ENCODE measurements at places on chromosomes 5 and 9.
A peak's percentile ranks its signal among the peaks of the same experiment; 100 is the strongest.

DNA sequence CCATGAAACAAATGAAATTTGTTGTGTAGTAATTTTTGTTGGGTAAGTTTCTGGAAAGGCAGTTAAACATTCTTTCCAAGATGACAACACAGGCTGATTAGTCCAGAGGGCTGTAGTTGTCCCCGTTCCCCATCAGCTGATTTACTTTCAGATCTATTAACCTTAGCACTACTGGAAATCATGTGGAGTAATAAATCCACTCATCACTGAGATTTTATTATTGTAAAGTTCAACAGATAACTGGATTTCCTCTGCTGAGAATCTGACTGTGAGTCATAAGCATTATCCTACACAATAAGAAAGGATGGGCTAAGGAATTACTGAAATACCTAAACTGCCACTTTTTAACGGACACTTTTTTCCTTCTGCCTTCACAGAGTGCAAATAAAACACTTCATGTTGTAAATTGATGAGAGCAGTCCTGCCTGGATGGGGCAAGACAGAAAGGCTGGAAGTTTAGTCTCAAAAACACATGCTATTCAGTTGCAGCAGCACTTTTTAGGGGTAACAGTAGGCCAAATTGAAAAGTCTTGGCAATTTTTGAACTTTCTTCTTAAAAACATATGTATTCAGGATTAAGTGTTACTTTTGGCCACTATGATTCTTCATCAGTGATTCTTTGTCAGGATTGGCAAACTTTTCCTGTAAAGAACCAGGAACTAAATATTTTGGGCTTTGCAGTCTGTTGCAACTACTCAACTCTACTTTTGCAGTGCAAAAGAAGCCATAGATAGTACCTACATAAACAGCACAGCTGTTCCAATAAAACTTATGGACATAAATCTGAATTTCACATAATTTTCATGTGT is 7.0 kb downstream of the STOM start:
- no peak for DNase-seq

GRCh38 chr9:109246533-109246932 is 74.3 kb downstream of the EPB41L4B start:
- no peak for DNase-seq

GRCh38 chr5:151647320-151647861 is 39.3 kb downstream of the SPARC start:
- no peak for DNase-seq

GRCh38 chr9:131270171-131271015 is 5.9 kb downstream of the FAM78A start:
- DNase-seq = peak; percentile 88

DNA sequence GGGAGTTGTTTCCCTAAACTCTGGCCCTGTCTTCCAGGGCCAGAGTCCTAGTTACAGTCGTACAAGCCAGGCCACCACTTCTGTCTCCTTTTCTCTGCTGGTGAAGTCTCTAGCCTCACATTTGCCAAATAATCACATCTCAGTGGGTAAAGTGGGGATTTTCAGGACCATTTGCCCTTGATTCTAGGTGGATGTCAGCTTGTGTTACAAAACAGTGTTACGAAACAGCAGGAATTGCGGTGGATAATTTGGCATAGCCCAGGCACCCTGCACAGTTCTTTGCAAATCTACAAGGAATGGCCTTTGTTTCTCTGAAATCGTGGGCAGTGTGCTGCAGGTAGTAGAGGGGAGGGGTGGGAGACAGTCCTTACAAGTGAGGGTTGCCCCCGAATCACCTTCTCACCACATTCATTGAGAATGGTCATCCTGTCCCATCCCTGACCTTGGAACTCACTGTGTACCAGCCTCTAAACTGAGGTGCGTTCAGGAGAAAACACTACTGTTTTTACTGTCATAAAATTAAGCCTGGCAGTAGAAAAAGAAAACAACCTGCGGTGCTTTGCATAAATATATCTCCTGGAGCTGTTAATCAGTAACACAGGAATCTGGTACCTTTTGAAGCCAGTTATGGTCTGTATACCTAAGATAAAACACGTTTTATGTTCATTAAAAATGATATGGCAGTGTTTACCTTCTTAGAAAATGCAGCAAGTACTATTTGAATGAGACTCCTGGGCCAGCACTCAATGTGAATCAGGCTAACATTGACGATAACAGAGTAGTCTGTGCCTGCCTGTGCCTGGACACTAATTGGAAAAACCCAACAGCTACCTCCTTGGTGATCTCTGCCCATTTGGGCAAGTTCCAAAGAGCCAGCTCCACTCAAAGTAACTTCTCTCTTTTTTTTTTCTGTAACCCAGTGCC is 44.3 kb downstream of the CYSTM1 start:
- no peak for DNase-seq

DNA sequence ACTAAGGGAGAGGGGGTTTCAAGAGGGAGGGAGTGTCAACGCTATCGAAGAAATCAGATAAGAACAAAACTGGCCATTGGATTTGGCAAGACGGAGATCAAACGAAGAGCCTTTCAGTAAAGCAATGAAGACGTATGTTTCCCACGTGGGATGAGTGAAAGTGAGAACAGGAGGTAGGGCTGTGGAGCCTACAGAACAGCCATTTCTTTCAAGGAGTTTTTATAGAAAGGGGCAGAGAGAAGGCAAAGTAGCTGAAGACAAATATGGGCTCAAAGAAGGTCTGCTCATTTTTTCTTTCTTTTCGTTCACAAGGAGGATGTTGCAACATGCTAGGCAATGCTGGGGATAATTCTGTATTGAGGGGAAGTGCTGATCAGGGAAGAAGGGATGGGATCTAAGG is 98.3 kb downstream of the SUSD1 start:
- no peak for DNase-seq

DNA sequence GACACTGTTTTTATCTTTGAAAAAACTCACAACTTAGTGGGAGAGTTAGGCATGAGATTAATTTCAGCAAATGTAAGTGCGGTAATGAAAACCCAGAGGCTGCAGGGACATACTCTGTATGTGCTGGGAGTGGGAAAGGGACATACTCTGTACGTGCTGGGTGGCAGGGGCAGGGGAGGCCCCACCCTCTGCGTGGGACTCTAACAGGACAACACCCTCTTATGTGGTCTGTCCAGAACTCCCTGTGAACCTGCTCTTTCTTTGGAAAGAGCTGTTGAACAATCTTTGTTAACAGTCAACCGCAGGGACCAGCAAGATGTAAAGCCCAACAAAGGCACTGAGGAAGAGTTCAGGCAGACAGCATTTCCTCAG is 2.4 kb downstream of the MLANA start:
- no peak for DNase-seq

DNA sequence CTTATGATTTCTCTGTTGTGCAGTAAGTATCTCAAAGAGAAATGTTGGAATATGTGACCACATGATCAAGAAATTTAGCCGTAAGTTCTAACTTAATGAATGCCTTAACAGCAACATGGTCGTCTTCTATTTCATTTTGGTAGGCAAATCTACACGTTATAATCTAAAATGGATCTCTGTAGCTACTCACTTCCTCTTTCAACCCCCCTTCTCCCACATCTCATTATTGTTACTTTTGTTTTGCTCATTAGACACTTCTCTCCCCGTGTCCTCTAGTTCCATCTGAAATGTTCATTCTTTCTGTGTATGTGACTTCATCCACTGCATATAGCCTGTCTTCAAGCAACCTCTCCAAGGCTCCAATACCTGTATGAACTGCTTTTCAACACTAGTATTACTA is 27.1 kb upstream of the LPAR1 start:
- DNase-seq = peak; percentile 36

- no peak for DNase-seq
These were observed 86.2 kb downstream of the GIN1 start for GRCh38 chr5:103033696-103034095.

GRCh38 chr9:87685441-87685840 is 40.5 kb upstream of the CTSL start:
- no peak for DNase-seq

- no peak for DNase-seq
These were observed 1045.0 kb upstream of the DMAC1 start for GRCh38 chr9:8844549-8844948.

DNA sequence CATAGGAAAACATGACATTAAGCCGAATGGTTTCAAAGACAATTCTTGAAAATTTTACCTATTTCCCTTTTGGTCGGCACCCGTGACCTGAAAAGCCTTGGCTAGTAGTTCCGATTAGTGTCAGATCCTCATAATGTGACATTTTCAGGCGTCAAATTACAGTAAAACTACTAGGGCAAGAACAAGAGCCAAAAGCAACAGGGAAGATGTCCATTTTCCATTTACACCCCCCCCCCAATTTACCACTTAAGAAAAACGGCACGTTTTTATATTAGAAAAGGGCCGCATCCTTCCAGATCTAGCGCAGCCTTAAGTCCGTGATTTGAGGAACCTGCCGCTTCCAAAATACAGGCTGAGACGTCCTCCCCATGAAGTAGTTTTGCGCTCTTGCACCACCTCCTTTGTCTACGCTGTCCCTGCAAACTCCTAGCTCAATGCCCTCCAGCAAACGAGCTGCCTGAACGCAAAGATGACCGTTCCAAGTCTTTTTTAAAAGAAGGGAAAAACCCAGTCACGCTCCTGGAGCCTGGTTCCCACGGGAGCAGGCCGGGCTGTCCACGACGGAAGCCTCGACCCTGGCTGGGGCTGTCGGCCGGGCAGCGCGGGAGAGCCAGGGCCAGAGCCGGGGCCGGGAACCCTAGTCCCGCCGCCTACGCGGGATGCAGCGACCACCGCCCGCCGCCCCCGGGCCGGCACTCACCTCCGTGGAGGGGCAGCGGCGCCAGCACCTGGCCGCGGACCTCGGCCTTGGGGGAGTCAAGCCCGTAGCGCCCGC is 616 bp downstream of the RNF130 start:
- DNase-seq = peak; percentile 53

DNA sequence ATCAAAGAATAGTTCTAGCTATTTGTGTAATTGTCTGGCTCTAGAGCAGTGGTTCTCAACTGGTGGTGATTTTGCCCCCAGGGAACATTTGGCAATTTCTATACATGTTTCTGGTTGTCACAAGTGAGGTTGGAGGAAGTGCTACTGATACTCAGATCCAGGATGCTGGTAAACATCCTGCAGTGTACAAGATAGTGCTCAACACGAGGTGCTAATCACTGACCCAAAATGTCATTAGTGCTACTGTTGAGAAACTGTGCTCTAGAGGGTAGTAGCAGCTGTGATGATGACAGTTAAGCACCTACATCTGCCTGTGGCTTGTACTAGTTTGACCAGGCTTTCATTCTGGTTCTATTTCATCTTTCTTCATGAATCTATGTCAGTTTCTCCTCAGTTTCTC is 22.1 kb downstream of the LRRC19 start:
- no peak for DNase-seq

- DNase-seq = no peak
These were observed 208.8 kb downstream of the SAXO1 start for GRCh38 chr9:18824095-18824666.

DNA sequence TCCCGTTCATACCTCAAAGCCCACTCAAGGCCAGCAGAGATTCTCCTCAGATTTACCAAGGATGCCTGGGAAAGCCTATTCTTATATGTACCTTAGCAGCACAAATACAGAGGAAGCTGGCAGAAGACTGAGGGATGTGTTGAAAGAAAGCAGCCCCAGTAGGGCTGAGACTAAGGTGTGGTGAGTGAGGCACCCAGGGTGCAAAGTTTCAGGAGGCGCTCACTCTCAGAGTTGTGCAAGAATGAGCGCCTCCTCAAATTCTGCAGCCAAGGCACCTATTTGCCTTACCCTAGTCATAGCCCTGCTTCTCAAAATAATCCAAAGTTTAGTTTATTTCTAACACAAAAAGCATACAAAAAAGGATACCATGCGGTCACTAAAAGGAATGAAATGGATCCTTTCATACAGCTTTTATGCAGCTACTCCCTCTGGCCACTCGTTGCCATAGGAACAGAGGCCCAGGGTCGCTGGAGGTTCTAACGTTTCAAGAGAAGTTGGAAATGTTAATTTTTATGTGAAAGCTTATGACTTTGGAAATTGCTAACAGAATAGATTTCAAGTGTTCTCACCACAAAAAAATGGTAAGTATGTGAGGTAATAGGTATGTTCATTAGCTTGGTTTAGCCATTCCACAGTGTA is 79.7 kb upstream of the SMIM23 start:
- DNase-seq = no peak

GRCh38 chr9:81293651-81294050 is 395.7 kb downstream of the TLE1 start:
- DNase-seq = no peak
